ENCODE measurements at places on chromosomes 3 and 15.

GRCh38 chr3:99958222-99958912 lies 140.7 kb downstream of the CMSS1 start:
- DNase-seq, result no peak

DNA sequence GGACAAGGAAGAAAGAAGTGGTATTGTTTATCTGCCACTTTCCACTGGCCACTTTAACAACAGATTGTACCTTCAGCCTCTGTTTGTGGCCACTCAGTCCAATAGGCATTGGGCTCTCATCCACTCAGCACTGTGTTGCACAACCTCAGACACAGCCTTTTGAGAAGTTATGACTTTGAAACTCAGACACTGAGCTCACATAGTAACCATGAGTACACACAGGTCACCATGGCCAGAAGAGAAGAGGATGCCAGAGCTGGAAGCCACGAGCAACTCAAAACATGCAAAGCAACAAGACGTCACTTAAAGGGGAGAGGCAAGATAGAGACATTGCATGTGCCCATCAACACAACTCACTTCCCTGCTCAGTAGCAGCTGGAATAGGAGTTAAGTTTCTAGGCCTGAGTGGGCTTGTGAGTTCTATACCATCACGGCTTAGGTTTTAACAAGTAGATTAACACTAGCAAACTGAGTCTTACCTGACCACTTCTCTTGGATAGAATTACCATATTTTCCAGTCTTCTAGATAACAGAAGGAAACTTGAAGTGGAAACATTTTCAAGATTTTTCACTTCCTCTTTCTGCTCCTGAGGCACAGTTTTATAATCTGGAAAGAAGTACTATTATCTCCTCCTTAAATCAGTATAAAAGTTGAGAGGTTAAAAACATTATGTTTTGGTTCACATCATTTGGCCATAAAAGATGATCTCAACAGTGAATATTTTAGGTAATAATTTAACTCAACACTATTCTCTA lies 103.5 kb downstream of the IMPG2 start:
- DNase-seq, result no peak

- DNase-seq, result no peak
These were observed 23.6 kb upstream of the BCL2A1 start for GRCh38 chr15:79994615-79995014.

GRCh38 chr3:103406320-103406850 lies 971.6 kb downstream of the ZPLD1 start:
- no peak for DNase-seq

DNA sequence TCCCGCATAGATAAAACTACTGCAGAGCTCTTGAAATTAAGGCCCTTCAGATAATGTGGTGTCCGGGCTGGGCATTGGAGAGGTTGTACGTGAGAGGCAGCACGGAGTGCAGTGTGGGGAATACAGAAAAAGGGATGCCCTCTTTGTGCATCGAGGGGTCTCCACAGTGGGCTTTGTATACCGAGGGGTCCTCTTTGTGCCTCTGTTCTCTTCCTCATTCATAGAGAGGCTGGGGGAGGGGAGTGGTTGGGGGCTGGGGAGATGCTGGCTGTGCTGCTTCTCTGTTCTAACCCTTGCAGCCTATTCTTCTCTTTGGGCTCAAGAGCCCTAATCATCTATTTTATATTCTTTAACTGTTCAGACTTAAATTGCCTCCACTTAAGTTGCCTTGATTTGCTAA lies 74.3 kb upstream of the NDN start:
- DNase-seq, result no peak

DNA sequence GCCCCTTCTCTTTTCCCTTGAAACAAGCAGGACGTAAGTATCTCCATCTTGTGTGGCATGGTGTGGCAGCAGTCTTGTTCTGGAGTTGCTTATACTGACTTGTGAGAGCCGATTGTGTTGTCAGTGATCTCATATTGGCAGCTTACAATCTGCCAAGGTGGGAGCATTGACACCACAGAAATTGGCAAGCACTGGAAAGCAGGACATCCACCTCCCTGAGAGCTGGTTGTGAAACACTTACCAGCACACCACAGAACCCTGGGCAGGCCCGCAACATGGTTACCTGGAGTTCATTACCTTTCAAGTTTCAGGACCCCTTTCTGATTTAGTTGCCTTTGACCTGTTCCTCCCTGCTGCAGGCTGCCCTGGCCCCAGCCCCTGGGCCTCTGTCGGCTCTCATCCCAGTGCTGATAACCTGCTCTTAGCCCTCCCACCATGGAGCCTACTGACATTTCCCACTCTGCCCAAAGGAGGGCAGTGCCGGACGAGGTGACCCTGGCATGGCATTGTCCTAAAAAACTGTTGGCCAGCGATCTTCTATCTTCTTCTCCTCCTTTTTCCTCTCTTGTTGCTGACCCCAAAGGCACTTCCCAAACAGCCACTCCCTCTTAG lies 10.6 kb upstream of the ATP2B2 start:
- no peak for DNase-seq

GRCh38 chr3:150068440-150069153 lies 97.9 kb upstream of the PFN2 start:
- no peak for DNase-seq

DNA sequence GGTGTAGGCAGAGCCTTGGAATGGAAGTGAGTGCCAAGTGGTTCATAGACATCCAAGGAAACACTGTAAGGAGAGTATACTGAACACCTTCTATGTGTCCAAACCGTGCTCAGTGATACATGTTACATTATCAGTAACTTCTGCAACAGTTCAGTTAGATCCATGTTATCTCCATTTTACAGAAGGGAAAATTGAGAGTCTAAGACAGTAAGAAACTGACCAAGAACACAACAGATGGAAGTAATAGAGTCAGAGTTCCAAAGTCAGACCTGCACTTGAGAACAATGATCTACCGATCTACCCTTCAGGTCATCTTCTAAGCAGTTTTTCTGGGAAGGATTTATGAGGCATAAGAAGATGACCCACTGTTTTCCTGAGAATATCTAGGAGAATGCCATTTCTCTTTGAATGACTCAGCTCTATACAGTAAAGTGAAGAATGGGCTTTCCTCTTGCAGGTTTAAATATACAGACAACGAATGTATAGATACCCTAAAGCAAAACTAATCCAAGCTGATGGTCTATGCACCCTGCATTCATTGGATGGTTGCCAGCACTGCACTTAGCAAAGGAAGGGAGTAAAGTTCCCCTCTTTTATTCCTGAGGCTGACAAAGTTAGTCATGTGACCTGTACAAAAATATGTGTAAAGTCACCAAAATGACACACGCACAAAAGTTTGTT lies 604.1 kb upstream of the MDFIC2 start:
- DNase-seq, result no peak

- DNase-seq, result no peak
These were observed 75.0 kb downstream of the CORO2B start for GRCh38 chr15:68653801-68654200.

- no peak for DNase-seq
These were observed 378.5 kb downstream of the DIPK2A start for GRCh38 chr3:144350125-144350524.

DNA sequence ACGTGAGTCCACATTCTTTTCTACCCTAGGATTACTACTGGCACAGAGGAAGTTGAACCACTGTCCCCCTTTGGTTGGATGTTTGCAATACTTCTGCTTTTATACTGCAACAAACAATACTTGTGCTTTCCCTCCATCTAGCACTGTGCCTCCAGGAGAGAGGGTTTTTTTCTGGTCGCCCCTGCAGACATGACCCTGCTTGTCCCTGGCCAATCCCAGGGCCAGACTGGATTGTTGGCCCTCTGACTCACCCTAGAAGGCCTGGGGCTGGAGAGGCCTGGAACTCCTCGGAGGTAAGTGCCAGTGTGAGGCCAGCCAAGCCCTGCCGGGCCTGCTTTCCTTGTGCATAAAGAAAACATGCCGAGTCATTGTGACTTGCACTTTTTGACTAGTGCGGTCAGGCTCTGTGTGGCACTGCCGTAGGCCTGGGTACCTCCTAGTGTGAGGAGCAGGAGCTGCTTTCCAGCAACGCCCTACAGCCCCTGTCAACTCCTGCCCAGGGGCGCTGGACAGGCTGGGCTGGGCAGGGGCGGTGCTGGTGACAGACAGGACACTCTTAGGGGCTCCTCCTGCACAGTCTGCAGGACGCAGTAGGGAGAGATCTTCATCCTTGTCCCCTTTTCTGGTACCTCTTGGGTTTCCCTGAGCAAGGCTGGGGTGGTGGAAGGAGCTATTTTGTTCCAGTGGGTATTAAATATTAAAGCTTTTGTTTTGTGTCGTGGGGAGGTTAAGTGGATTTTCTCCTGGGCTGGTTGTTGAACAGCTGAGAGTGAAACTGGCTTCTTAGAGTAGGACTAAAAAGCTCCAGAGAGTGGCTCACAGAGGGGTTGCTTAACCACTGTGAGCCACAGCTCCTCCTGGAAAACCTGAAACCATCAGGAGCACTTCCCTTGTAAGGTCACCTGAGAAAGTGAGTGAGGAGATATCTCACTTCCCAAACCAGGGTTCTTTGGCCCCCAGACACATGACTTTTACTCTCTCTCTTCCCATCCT lies 14.4 kb upstream of the TKT start:
- DNase-seq, result no peak

GRCh38 chr3:52851348-52851747 lies 16.5 kb upstream of the MUSTN1 start:
- DNase-seq, result no peak

- no peak for DNase-seq
These were observed 70.9 kb upstream of the UBE3A start for GRCh38 chr15:25509703-25510102.

DNA sequence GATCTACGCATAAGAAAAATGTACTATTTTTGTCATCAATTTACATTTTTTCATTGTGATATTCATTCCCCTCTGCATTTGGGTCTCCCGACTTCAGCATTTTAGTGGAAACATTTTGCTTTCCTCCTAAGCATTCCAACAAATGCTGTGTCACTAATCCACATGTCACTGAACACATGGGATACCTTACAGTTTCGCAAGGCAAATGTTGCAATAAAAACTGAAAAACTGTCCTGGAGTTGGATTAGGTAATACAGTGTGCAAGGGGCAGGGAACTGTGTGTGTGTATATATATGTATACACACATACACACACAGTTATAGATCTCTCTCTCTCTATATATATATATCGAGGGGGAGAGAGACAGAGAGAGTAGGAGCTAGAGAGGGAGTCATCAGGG lies 632.2 kb downstream of the MAGI1 start:
- no peak for DNase-seq

DNA sequence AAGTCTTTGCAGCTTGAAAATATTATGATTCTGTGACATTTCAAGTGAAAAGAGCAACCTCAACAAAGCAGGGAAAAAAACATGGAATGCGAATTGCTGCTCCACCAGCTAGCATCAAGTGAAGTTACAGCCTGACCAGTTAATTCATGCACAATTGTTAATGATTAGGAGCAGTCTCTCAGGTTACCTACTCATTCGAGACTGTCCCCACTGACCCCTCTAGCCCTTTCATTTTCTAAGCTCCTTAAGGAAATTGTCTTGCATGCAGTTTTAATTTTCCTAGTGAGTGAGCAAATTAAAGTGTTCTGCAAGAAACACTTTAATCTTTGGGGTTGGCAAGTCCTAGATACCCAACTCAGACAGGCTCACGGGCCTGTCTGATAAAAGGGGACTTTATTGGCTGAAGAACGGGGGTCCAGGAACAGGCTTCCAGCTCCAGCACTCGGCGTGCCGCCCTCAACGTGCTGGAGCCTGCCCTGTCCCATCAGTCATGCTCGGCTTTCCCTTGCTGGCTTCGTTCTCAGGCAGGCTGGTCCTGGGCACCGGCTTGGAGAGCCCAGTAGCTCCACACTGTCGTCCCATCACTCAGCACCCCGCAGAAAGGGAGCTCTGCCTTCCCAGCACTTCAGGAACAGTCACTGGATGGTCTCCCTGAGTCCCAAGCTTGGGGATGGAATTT lies 18.3 kb downstream of the PODXL2 start:
- no peak for DNase-seq

DNA sequence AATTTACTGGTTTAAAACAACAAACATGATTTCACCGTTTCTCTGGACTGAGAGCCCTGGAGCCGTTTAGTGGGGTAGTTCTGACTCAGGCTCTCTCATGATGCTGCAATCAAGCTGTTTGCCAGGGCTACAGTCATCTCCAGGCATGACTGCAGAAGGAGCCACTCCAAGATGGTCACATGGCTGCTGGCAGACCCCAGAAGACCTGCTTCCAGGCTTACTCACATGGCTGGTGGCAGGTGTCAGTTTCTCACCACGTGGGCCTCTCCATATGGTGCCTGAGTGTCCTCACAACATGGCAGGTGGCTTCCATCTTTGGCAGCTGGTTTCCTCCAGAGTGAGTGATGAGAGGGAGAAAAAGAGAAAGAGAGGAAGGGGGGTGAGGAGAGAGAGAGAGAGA lies 378.3 kb upstream of the RGMA start:
- DNase-seq, result no peak
